ENCODE measurements at places on chromosomes 2 and 18.

- DNase-seq: no peak
Observed at GRCh38 chr2:161241894-161242293, 66.3 kb upstream of the PSMD14 start.

DNA sequence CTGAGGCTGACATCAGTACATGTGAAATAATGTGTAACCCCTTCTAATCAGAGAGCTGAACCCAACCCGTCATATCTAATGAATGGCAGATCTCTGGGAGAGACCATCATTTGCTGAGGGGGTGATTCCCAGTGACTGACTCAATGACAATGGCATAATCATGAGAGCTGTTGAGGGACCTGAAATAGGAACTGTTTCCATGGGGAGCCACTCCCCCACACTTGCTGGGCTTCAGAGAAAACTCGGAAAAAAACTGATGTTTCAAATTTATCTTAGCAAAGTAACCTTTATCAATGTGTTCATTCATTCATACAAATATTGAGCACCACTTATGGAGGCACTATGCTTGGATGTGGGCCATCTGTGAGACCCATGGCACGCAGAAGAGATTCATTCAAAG is 93.4 kb upstream of the ZBTB14 start:
- DNase-seq: no peak

- no peak for DNase-seq
Observed at GRCh38 chr18:2878656-2879330, 32.0 kb downstream of the EMILIN2 start.

GRCh38 chr2:173962031-173962430 is 3.1 kb downstream of the SP3 start:
- no peak for DNase-seq

GRCh38 chr18:11981543-11982366 is 448 bp downstream of the IMPA2 start:
- DNase-seq: no peak
